ENCODE measurements at places on chromosomes 3 and 15. TPM values are rescaled to one million over a fixed set of nuclear protein-coding genes. Genes with fewer than 3 reads are reported as not detected.

GRCh38 chr3:157441102-157441624, 4.5 kb downstream of the PTX3 start:
- H3K27ac ChIP-seq: no peak overlapping the region
- H3K4me3 ChIP-seq: no peak overlapping the region
- no peak for DNase-seq
- no peaks in the 10 kb centered on the region for H3K36me3 ChIP-seq
- no peaks in the 10 kb centered on the region for H3K27me3 ChIP-seq
- peaks cover 16% of the 10 kb centered on the region for H3K4me1 ChIP-seq

The TRPM1 gene
- polyA plus RNA-seq: not detected

DNA sequence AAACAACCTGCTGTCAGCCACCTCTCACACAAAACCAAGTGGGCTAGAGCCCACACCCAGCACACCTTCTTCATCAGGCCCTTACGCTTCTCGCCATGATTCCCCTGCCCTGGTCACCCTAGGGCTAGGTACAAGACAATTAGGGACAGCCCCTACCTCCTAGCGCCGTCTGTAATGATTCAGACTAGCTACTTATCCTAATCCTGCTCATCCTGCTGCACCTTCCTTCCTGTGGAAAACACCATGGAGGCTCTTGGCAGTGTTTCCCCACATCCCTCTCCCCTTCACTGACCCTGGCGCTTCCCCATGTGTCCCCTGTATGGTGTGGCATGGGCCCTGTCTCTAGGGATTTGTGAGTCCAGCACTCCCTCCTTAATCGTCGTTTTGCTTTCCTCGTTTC, 39.6 kb upstream of the ICE2 start:
- no peaks in the 10 kb centered on the region for H3K4me1 ChIP-seq
- H3K27me3 ChIP-seq: no peaks in the 10 kb centered on the region
- no peak overlapping the region for H3K4me3 ChIP-seq
- no peak overlapping the region for H3K27ac ChIP-seq
- peaks cover 16% of the 10 kb centered on the region for H3K36me3 ChIP-seq

GRCh38 chr3:49699281-49699979, 10.1 kb downstream of the RNF123 start:
- no peak overlapping the region for H3K4me3 ChIP-seq
- H3K4me1 ChIP-seq: peaks cover 1% of the 10 kb centered on the region
- no peak for DNase-seq
- no peaks in the 10 kb centered on the region for H3K27me3 ChIP-seq
- peaks cover 66% of the 10 kb centered on the region for H3K36me3 ChIP-seq
- no peak overlapping the region for H3K27ac ChIP-seq

Measured in liver (tissue), 10 donors.